Memory B cell (primary cell): ENCODE measurements at places on chromosomes 2 and 18.
A peak's percentile ranks its signal among the peaks of the same experiment; 100 is the strongest.

GRCh38 chr2:126425943-126426342, 230.0 kb upstream of the GYPC start:
- DNase-seq: no peak

DNA sequence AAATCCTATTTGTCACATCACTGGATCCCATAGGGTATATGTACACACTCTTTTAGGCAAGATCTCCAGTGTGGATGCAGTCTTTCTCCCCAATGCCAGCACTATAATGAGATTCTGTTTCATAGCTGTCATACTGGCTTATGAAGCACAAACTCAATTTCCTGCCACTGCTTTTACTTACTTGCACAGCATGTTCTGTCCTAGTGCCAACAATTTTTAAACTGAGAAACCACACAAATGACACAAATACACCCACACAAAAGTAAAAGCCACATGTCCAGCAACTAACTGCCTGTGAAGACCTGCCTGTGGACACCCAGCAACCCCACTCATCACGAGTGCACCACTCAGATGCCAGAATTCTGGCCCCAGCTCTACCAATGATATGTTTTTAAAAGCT, 29.6 kb upstream of the RNU4ATAC start:
- DNase-seq: no peak

DNA sequence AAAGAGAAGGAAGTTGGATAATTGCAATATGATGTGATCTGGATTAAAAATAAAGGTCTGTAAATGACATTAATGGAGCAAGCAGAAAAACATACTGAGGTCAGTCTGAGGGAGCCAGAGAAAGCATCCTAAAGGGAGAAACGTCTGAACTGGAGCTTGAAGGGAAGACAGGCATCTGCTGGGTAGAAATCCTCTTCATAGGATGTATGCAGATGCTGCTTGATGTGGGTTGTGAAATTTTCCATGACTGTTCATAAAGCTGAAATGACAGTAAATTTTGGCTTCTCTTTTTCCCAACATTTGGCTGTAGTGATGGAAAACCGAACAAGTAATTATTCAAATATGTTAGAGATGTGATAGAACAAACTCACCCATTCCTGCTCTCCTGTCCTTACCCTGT, 287.6 kb downstream of the CAMKMT start:
- DNase-seq: no peak

- no peak for DNase-seq
Measured at GRCh38 chr2:181810823-181811695, 80.5 kb upstream of the ITPRID2 start.

GRCh38 chr18:79511671-79512301, 116.1 kb downstream of the NFATC1 start:
- DNase-seq: no peak

DNA sequence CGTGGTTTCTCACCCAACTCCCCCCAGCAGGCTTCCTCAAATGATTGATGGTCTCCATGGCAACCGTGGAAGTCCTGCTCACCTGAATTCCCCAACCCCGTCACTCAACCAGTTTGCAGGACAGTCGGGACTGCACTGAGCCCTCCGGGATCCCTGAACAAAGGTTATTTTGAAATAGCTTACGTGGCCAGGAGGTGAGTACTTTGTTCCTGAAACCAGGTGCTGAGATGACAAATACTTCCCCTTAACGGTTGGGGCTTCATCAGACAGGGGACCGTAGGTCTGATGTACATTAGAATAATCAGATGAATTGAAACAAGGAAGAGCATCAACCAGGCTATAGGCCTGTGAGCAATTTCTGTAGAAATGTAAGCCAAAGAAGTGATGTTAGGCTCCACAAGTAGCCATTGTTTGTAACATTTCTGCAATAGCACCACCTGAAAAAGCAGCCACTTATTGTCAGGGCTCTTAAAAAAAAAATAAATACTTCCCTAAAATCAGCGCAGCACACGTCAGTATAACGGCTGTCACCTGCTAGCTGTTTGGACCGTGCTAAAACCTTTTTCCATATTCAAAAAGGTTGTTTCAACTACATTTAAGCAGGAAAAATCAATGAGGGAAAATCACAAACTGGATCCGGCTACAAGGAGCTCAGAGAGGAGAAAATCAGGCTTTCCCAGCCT, 206.4 kb upstream of the ID2 start:
- peak; percentile 31 for DNase-seq

DNA sequence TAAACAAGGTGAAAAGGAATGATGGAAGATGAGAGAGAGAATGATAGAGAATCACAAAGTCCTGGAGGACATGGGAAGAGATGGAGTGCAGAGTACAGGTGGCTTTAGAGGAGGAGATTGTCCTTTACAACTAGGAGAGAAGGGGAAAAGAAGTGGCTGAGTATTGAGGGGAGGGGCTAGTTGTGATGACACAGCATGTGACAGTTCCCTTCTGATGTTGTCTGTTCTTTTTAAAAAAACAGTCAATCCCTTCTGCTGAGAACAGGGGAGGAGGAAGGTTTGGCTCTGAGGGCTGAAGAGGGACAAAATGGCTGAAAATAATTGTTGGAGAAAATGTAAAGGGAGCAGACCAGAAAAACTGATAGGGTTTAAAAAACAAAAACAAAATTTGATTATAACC, 44.0 kb downstream of the STEAP3 start:
- no peak for DNase-seq

- no peak for DNase-seq
Measured at GRCh38 chr2:70708376-70709199, 59.4 kb downstream of the ADD2 start.

DNA sequence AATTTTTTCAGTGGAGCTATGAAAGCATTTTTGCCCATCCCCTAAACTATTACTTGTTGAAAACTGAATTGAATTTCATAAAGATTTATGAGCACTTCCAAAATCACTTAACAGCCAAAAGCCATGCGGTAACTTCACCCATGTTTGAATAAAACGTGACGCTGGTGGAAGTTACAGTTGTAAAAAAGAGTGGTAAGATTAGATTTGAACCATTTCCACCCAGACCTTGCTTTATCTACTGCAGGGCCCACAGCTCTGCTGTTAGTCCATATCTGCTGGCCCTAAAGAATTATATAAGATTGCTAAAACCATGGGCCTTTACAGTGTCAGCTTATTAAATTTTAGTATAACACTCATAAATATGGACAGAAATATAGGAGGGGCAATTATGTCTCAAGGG, 15.5 kb upstream of the ITGA4 start:
- no peak for DNase-seq

GRCh38 chr2:121791290-121791689, 35.8 kb downstream of the TSN start:
- DNase-seq: no peak

GRCh38 chr2:74552914-74553811, 579 bp downstream of the LOXL3 start:
- DNase-seq: no peak

DNA sequence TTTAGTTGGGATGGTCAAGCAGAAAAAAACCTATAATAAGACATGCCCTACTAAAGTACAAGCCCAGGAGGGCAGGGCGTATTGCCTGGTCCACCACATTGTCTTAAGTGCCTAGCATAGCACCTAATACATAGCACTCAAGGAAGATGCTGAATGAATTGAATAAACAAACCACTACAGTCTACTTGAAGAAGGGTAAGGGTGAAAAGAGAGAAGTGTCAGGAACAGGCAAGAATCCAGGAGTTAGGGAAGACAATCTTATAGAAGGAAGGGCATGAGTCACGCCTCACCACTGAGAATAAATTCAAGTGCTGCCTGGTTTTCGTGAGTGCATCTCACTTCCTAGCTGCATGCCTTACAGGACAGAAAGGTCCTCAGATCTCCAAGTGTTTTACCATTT, 13.9 kb downstream of the SLC19A3 start:
- no peak for DNase-seq

DNA sequence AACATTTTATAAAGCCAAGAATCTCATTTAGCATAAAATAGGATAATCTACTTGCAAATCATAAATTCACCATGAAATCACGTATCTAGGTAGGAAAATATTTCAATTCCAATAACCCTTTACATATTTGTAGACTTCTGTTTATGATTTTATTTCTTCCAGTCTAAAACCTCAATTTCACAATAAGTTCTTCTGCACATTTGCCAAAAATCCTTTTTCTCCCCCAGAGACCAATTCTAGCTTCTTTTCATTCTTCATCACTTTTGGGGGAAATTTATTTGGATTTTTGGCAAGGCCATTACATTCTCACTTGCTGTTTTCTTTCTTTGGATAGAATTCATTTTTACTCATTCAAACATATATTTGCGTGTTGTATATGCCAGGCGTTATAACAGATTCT, 86.8 kb downstream of the SPRED2 start:
- DNase-seq: no peak

DNA sequence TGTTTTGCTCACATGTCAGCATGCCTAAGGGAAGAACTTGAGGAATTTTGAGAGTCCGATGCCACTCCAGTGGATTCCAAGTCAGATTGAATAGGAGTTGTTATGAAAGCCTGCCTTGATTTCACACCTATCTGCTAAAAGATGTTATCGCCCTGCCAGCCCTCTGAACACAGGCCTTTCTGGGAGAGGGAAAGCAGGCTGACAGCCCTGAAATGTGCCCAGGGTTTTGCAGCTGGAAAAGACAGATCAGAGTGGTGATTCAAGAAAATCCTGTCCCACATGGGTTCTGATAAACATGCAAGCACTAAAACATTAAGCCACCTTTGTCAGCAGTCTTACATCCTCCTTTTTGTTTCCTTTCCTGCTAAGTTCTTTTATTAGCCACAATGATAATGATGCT, 1752.9 kb upstream of the CELF4 start:
- DNase-seq: no peak

DNA sequence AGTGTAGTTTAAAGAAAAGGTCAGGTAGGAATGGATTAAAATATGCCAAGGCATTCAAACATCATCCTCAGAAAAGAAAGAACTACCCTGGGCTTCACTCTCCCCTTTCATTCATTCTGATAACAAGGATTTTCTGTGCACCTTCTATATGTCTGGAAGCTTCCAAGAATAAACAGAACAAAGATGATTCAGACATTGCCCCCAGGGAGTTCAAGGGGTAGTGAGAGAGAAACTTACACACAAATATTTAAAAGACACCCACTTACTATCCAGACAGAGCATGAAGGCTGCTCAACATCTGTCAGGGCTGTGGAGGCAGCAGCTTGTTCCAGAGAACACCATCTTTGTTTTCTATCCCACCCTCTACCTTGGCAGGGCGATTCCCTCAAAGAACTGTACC, 140.5 kb downstream of the ALK start:
- no peak for DNase-seq

DNA sequence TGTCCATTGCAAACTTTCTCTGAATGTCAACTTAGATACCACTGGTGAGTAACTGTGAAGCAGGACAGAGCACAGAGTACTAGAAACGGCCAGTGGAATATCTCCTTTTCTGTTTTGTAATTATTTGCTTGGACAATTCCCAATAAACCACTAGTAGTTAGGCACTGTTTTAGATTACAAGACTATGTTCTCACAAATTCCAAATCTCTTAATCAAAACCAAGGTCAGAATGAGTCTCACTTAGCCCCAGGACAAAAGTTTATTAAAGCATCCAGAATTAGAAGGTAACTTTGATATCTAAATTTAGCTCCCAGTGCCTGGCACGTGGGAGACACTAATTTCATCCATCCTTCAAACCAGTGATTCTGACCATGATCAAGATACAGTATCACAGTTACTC, 89.0 kb downstream of the ZNF521 start:
- no peak for DNase-seq

DNA sequence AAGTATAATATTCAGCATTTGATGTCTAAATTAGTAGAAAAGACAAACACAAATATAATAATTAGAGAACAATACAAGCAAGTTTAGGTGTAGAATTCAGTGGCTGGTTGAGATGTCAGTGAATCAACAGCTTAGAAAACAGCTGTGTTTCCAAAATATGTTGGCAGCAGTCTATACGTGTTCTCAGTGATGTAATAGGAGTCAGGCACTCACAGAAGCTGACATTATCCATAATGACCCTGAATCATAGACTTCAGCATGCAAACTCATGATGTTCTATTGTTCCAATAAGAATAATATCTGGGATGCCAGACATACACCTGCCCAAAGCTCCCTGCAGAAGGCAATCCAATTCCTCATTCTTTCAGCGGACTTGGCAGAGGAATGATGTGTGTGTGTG, 164.7 kb downstream of the SLC8A1 start:
- DNase-seq: no peak

DNA sequence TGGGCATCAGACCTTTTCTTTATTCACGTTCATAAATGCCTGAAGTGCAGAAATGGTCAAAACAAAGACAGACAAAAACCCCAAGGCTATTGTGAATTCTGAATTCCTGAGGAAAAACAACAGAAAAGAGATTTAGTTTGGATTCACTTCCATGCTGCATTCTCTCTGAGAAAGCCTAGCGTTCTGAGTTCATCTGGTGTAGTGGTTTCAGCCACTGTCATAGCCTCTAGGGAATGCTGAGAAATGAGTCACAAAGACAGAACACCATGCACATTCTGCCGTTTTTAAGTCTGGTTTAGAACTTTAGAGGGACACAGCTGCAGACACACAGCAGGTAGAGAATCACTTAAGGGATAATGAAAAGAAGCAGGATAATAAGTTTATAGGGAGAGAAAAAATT, 93.8 kb downstream of the LRP1B start:
- no peak for DNase-seq

- no peak for DNase-seq
Measured at GRCh38 chr2:69704446-69704845, 37.5 kb upstream of the ANXA4 start.

DNA sequence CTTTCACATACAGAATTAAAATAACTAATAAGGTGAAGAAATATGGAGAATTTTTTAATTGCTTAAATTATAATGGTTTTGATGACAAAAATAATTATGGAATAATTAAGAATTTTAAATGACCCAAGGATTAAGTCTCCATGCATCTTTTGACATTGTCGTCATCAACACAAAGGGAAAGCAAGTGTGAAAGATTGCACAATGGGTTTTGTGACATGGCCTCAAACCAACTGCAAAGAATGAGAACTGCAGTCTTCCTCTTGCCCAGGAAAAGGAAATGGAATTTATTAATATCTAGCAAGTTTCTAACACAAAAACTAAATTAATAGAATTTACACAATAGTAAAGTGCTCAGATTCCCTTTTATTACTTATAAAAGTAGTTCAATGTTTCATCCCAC, 329.1 kb upstream of the PKDCC start:
- DNase-seq: no peak

GRCh38 chr2:144896341-144896740, 376.4 kb upstream of the ZEB2 start:
- DNase-seq: no peak
